Stimulated activated CD4-positive, alpha-beta T cell treated with anti-CD3 and anti-CD28 coated beads, TNF-alpha, amount 100 ng/mL, for 24 hours (primary cell): ENCODE measurements at places on chromosomes 7 and 10.

- DNase-seq: no peak
These were observed 11.5 kb upstream of the AKR1B10 start for GRCh38 chr7:134515569-134516468.

DNA sequence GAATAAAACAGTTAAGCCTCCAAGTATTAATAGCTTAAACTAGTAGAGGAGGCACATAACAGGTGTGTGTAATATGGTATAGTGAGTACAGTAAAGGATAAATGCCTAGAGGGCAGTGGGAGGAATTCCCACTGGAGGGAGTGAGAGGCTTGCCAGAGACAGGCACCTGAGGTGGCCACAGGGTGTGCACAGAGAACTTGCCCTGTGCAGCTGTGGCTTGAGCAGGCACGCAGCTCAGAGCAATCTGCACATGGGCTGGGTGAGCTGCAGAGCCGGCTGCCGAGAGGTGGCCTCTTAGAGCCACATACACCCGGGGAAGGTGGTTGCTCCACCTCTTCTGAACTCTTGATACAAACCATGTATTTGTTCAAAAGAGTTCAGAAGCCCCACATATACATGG is 237.1 kb downstream of the COBL start:
- DNase-seq: no peak

- DNase-seq: no peak
These were observed 67.0 kb downstream of the MDFIC start for GRCh38 chr7:114988755-114989375.

GRCh38 chr7:15905251-15906040 is 219.0 kb upstream of the MEOX2 start:
- DNase-seq: no peak

DNA sequence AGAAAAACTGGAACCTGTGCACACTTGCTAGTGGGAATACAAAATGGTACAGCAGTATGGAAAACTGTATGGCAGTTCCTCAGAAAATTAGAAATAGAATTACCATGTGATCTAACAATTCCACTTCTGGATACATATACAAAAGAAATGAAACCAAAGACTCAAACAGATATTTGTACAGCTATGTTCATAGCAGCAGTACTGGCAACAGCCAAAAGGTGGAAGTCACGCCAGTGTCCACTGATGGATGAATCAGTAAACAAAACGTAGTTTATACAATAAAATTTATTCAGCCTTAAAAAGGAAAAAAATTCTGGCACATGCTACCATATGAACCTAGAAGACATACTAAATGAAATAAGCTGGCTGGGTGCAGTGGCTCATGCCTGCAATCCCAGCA is 23.0 kb downstream of the IDE start:
- no peak for DNase-seq

DNA sequence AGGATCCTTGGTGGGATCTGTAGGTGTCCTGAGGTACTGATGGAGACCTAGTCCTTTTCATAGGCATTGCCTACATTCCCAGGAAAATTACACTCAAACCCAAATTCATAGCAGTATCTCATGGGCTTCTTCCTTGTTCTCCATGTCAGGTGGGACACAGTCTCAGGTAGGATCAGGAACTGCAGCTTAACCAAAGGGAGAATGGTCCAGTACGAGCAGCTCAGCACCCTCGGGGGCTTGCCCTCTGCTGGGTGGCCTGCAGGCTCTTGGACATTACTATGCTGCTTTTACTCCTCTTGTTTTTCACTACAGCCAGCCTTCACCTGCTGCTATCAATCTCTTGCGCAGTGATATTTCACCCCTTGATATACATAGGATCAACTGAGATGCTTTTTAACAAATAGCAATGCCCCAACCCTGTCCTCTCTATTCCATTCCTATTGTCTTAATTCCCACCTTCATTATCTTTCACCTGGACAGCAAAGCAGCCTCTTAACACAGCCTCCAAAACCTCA is 28.6 kb downstream of the PLA2G12B start:
- DNase-seq: no peak

GRCh38 chr7:120259386-120259785 is 13.6 kb upstream of the KCND2 start:
- no peak for DNase-seq

DNA sequence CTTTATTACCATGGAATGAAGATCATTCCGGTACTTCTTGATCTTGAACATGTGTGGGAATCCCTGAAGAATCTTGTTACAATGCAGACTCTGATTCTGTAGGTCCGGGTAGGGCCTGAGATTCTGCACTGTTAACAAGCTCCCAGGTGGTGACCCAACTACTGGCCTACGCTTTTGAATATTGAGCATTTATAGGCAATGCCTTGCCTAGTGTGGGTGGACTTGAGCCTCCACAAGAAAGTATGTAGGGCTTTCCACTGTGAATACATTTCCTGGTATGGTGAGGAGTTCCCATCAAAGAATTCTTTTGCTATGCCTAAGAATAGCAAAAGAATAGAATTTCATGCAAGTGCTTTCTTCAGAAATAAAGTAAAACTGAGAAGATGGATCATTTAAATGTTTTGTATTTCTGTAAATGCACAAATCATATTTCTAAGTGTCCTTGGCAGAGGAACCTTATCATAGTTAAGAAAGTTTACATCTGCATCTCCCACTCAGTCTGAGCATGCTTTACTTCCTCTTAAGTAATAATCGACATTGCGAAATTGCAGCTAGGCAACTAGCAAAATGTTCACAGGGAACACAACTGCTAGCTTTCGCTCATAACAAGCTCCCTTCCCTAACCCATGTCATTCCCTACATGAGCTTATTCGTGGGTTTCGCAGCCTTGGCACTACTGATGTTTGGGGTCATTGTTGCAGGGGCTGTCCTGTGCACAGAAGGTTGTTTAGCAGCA is 71.4 kb downstream of the AHR start:
- DNase-seq: no peak

DNA sequence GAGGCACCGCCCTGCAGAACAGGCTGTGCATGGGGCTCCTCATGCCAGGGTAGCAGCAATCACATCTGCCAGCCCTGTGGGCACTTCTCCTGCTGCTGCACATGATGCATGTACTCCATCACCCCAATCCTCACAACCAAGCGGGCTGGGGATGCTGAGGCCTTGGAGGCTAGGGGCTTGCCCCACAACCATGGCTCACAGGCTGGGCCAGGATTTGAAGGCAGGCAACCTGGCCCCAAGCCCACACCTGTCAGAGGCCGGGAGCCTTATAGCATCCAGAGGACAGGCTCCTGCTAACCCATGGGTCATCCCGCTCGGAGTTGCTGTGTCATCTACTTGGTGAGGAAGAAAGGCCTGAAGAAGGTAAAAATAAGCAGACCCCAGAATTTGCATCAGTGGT is 2.2 kb downstream of the POLM start:
- DNase-seq: no peak

GRCh38 chr7:74429153-74429747 is 24.5 kb upstream of the GTF2IRD1 start:
- no peak for DNase-seq

DNA sequence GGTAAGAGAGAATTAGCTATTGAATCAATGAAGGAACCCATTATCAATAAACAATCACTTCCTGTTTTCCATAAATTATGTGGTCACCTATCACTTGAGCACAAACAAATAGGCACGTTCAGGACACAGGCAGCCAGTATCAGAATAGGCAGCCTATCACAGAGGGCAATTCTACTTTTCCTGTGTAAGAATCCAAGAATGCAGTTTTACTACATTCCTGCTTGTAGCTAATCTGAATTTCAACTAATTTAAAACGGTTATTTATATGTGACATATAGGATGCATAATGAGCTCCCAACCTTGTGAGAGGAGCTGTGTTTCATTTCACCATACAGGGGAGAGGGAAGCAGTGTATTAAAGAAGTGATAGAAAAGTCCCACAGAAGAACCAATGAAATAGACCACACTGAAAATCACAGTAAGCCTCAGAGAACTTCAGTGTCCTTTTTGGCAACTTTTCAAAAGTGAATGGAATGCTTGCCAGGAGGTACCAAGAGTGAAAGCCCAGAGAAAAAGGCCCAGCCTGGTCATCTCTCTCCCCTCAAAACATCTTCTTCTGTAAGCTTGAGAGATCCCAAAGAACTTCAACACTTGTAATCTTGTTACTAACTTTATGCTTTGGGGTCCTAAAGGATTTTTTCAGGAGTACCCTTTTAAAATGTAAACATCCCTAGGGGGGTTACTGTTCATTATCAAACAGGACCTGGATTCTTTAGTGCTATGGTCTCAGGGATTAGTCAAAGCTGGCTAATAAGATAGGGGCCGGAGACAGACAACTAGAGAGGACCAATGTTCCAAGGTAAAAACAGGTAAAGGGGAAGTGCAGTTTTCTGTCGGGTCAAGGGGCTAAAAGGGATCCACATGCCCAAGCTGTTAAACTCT is 1.3 kb downstream of the IMMP2L start:
- no peak for DNase-seq

DNA sequence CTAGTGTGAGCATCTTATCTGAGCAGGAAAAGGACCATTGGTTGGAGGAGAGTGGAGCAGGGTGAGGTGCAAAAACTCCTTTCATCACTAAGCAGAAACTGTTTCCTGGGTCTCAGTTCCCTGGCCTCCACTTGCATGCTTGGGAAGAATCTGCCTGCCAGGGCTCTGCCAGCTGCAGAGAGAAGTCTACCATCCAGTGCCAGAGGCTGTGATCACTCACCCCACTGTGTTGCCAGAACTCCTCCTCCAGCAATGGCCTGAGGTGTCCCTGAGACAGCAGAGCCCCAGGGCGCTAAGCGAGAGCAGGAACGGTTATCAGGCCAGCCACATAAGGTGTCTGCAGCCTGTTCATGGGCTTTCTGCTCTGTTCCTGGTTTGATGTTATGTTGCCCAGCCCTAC is 991.4 kb downstream of the CCSER2 start:
- DNase-seq: no peak

- no peak for DNase-seq
These were observed 338.1 kb downstream of the WDR37 start for GRCh38 chr10:1394155-1394912.

DNA sequence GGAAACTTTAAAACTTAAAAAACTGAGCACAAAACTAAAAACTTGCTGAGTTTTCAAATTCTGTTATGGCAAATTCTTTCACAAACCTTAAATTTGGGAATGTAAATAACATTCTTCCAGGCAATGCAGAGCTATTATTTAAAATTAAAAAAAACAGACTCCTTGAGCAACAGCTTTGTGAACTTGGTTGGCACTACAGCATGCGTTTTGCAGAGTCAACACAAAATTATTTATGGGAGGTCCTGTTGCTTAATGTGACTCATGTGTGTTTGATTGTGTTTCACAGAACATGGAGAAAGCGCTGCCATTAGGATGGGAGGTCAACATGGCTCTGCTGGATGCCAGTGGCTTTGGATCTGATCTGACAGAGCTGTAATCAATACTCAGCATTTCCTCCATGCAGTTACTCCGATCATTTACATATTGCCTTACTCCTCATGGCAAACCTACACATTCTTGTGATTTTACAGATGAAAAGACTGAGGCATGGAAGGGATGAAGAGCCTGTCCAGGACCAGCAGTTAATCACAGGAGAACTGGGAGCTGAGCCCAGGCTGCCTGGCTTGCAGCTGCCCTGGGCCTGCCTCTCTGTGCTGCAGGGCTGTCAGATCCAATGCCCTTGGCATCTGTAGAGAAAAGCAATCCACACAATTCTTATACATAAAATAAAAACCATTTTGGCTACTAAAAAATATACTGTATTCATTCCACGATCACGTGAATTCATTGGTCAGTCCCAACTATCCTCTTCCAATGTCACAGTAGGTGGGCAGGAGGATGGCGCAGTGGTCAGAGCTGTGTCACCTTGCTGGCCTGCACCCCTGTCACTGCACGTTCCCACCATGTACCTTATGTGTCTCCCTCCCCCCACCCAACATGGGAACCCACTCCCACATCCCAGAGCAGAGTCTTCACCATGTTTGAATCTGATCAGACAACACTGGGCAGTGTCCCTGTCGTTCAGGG is 200.9 kb downstream of the CXCL12 start:
- no peak for DNase-seq

GRCh38 chr7:23332910-23333612 is 33.9 kb downstream of the MALSU1 start:
- no peak for DNase-seq

GRCh38 chr10:114624951-114625780 is 32.9 kb downstream of the ABLIM1 start:
- no peak for DNase-seq

GRCh38 chr7:155533827-155534690 is 12.3 kb downstream of the CNPY1 start:
- DNase-seq: no peak

- DNase-seq: no peak
These were observed 94.1 kb upstream of the TMEM26 start for GRCh38 chr10:61547297-61547696.

- DNase-seq: no peak
These were observed 84.7 kb downstream of the TMEM178B start for GRCh38 chr7:141158561-141158960.

DNA sequence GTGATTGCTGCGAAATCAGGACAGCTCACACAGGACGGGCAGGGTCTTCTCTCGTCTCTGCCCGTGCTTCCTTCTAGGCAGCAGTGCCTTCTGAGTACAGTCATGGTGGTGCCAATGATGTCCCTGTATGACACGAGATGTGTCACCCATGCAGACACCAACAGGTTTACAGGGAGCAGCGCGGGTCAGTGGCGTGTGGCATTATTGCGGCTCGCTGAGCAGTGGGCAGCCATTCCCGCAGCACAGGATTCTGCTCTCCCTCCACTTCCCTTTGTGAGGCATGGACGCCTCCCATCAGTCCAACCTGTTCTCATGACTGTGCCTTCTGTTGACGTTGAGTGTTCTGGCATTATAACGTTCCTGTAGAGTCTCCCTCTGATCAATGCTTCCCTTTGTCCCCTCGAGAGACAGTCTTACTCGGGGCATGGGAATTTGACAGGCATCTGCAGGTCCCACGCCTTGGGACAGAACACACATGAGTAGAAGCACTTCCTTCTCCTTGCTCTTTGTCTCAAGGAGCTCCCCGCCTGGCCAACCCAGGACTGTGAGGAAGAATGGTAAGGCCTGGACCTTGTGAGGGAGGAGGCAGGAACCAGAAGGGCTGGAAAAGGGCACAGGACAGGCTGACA is 219.5 kb downstream of the PAXIP1 start:
- DNase-seq: no peak

DNA sequence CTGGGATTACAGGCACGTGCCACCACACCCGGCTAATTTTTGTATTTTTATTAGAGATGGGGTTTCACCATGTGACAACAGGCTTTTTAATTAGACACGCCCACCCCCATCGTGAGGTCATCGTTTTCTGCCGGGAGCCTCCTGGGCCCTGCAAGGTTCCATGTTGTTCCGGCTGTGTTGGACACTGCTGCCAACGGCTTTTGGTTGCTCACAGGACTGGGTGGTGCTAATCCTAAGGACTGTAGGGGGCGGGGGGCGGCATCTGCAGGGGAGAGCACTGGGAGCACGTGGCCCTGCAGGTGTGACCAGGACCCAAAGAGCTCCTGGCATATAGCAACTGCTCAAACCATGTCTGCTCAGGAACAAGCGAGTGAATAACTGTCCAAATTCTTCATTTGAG is 29.5 kb upstream of the INSIG1 start:
- DNase-seq: no peak

DNA sequence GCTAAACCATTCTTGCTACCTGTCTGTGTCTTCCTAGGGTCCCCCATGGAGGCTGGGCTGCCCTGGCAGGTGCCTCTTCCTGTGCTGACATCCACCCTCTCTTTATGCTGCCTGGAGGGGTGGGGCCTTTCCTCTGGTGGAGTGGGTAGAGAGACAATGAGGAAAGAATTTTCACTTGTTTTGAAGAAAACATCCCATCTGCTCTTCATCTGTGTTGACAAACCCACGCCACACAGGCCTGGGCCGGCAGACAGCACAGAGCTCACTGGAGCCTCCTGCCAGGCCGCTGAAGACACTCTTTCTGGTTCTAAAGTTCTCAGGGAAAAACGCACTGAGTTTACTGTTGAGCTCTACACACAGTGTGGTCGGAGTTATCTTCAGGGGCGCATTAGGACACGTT is 328.2 kb downstream of the GLRX3 start:
- no peak for DNase-seq
